NCI-H1105 (cell line): ENCODE measurements at places on chromosomes 12 and 14.

DNA sequence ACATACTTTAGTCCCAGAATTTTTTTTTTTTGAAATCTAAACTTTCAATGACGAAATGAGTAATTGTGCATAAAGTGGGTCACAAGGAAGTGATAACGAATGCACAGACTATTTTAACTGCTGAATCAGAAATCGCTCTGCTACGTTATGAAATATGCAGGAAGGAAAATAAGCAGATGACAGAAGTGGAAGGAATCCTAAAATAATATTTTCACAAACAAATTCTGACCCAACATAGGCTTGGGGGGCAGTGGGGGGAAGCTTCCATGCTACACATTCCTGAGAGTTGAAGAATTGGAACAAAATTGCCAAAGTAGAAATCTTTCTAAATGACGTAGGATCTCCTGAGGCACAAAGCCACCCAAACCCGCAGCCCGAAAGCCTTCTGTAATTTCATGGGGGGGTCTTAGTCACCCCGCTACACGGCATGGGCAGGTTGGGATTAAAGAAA lies 89.6 kb downstream of the ARF6 start:
- DNase-seq = no peak

DNA sequence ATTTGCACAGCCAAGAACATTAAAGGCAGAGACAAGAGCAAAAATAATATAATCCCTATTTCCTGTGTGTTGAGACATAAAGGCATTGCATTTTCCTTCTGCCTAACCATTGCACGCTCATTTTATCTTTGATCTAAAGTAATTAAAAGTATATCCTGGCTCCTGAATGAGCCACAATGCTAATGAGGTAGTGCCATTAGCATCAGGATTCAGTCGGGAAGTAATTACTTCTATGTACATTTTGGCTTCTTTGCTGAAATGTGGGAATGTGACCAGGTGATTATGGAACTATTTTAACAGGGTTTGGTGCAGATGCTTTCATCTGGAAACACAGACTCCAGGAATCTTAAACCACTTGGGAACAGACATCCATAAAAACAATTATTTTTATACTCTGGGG lies 77.4 kb downstream of the TMTC1 start:
- peak; percentile 7 for DNase-seq

DNA sequence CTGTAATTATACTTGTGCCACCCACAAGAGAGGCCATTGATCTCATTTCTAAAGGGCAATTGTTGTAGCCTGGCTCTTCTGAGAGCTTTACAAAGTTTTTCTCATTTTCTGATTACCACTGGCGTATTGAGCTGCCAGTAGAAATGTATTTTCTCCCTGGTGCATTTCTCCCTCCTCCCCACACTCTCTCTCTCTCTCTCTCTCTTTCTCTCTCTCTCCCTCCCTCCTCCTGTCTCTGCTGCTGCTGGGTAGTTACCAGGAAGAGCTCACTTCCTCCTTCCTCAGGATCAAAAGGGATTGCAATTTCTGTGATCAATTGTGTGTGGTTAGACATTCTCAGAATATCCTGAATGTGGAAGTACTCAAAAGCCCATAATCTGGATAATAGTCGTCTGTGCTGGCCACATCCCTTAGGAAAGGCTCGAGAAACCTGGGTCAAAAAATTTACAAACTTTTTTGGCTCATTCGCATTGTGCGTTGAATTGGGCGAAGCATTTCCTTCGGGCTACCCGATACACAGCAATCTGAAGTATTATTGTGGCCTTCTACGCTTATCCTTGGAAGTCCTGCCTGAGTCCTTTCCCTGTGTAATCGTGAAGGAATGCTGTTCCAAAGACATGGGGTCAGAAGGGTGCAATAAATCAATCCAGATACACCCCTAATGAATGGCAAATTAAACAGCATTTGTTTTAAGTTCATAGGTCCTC lies 254.8 kb downstream of the MSRB3 start:
- DNase-seq = no peak

- no peak for DNase-seq
Observed at GRCh38 chr12:80553316-80553715, 109.3 kb downstream of the PTPRQ start.

GRCh38 chr12:30447061-30447750 lies 248.5 kb downstream of the IPO8 start:
- DNase-seq = no peak

DNA sequence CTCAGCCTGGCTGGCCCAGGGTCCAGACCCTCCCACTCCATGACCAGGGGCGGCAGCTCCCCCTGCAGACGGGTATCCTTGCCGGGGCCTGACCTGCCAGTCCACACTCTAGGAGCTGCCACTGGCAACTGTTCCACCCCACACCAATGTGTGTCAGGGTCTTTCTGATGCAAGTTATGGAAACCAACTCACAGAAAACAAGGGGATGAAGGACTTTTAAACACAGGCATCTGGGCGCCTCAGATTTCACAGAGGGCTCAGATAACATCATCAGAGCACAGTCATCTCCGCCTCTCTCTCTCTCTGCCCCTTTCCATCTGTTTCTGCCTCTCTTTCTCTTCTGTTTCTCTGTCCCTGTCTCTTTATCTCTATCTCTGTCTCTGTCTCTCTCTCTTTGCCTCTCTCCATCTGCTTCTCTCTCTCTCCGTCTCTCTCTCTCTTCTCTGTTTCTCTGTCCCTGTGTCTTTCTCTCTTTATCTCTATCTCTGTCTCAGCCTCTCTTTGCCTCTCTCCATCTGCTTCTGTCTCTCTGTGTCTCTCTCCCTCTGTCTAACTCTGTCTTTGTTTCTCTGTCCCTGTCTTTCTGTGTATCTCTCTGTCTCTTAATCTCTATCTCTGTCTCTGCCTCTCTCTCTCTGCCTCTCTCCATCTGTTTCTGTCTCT lies 67.4 kb upstream of the FBRSL1 start:
- no peak for DNase-seq

DNA sequence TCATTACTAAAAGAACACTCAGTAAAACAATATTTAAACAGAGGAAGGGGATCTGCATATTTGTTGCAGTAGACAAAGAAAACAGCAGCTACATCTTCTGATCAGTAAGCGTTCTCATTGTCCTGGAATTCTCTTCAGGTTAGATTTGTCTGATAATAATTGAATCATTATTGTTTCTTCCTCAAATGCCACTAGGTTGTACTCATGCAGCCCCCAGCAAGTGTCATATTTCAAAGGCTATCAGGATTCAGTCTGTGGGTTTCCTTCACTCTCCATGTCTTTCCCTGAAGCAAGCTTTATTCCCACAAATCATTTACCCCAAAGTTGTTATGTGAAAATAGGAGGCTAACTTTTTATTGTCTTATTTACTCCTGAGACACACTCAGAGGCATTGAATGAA lies 14.7 kb downstream of the PIK3C2G start:
- DNase-seq = no peak

- DNase-seq = peak; percentile 20
Observed at GRCh38 chr12:29519585-29520182, 22.2 kb upstream of the OVCH1 start.

DNA sequence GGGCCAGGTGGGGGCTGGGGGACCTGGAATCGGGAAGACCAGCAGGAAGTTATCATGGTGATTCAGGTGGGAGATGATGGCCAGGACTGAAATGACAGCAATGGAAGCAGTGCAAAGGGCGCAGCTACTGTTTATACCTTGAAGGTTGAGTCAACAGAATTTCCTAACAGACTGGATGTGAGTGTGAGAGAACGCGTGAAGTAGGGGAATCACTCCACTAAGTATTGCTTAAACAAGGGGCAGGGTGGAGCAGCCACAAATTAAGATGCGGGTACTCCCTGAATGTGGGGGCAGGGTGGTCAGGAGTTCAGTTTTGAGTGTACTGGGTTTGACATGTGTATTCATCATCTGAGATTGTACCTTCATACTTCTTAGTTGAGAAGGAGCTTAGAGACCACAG lies 45.1 kb downstream of the MYF5 start:
- DNase-seq = no peak

- DNase-seq = no peak
Observed at GRCh38 chr12:9344541-9344940, 136.3 kb upstream of the PZP start.

DNA sequence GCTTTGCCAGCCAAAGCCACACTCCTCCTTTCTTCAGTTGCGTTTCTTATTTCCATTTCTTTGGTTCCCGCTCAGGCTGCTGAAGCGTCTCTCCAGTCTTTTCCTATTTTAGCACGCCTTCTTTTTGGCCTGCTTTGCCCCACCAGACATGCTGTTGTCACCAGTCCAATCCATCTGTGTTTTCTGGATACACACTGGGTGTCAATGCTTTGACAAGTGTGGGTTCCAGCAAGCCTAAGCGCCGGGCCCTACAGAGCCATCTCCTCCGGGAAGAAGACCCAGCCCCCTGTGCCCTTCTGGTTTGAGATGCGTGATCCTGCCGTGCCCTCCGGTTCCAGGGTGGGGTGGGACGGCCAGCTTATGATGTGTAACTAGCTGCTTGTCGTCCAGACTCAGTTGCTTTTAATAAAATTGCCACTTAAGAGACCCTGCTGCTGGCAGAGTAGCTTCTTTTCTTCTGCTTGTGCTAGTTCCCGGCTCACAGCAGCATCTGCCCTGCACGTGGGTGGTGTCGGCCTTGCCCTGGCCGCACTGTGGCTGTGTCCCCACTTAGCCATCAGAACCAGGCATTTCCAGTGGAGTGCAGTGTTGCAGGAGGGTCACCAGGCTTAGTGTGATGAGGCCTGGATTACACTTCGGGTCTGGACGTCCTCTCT lies 29.7 kb downstream of the EML1 start:
- no peak for DNase-seq

- no peak for DNase-seq
Observed at GRCh38 chr12:123945287-123946151, 27.1 kb downstream of the CCDC92 start.

DNA sequence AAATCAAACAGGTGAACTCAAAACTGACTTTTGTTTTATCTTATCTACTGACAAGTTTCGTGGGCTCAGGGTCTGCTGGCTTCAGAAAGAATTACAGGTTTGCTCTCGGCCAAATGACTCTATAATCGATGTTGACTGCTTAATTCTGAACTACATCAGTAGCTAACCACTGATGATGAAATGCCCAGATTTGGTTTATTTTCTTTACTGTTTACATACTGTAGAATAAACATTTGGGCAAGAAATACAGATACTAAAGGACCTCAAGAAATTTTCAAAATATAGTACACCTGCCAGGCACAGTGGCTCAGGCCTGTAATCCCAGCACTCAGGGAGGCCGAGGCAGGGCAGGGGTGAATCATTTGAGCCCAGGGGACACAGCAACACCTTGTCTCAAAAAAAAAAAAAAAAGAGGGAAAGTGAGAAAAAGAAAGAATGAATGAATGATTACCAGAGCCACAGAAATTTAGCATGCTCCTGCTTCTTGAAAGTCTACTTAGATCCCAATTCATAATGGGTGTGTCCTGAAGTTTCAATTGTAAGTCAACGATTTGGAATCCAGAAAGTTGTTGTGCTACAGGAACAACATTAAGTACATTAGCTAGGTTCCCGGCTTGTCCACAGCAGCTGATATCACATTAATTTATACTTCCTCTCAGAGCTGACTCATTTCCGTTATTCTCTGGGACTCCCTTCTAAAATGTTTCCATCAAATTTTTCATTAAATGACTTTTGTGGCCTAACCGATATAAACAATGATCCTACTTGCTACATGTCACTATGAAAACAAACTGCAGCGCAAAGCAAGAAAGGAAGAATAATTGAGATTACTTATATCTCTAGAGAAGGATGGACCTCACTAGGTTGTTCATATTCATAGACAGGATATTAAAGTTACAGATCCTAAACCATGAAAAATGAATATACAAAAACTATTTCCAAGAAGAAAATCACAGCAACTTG lies 134.3 kb downstream of the MED13L start:
- DNase-seq = no peak

DNA sequence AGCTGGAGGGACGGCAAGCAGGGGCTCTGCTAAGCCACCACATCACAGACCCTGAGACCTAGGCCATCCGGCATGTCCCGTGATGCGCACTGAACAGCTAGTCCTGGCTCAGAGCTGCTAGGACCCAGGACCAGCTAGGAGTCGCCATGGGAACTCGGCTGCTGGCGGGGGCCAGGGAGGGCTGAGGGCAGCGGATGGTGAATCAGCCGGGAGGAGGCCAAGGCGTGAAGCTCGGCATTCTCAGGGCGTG lies 5.1 kb downstream of the AHNAK2 start:
- DNase-seq = no peak

- no peak for DNase-seq
Observed at GRCh38 chr12:39685854-39686657, 66.5 kb upstream of the ABCD2 start.

- DNase-seq = no peak
Observed at GRCh38 chr12:65949009-65949623, 124.8 kb downstream of the HMGA2 start.

- no peak for DNase-seq
Observed at GRCh38 chr14:92617581-92617980, 104.0 kb downstream of the RIN3 start.

DNA sequence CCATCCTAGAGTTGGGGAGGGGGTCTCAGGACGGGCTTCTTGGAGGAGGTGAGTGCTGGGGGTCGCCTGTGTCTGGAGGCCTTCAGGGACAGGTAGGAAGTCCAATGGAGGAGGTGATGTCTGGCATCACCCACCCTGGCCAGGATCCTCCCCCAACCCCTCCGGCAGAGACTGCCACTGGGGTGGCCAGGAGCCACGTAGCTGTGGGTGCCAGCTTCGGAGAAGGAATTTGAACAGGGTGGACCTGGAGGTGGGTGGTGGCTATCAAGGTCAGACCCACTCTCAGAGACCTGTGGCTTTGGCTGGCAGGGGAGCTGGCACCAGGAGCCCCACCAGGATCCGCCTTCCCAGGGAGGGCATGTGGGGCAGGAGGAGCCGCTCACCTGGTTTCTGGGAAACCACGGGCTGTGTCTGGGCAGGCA lies 9.1 kb downstream of the CEP170B start:
- DNase-seq = no peak

GRCh38 chr12:1797011-1797901 lies 23.1 kb upstream of the LRTM2 start:
- no peak for DNase-seq

- DNase-seq = no peak
Observed at GRCh38 chr14:69037790-69038454, 58.8 kb upstream of the ACTN1 start.

DNA sequence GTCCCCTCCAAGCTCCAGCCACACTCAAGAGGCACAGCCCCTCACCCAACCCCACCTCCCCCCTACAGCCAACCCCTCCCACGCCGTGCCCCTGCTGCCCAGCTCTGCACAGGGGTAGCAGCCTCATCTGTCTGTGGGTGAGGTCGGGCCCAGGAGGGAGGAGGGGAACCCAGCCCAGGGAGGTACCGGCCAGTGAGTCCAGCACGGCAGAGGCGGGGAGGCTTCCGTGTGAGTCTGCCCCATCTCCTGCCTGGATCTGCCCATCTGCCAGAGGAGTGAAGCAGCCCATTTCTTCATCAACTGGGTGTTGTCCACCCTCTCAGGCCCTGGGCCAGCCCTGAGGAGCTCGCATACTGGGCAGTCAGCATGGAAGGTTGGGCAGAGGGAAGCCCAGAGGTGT lies 54.2 kb downstream of the CCNK start:
- no peak for DNase-seq

DNA sequence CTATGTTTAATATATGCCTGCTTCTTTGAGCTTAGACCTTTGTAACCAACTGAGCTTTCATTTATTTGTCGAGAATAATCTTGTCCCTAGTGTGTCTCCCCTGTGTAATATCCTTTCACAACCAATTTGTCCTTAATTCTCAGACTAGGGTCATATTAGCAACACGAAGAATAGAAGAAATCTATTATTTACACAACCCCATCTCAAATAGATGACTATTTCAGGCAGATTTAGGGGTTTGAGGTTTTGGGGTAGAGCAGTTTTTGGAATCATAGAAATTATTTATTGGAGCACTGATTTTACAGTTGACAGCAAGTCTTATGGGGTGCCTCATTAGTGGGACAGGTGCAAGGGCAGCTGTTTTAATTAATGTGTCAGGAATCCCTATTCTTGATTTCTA lies 91.2 kb upstream of the ANO4 start:
- DNase-seq = no peak

GRCh38 chr14:95365401-95365800 lies 45.7 kb upstream of the CLMN start:
- no peak for DNase-seq
